ENCODE measurements at places on chromosomes 2 and 18.

- DNase-seq: no peak
These were observed 259.3 kb upstream of the KCNJ3 start for GRCh38 chr2:154439156-154439555.

- no peak for DNase-seq
These were observed 40.2 kb upstream of the CD226 start for GRCh38 chr18:69987870-69988269.

- no peak for DNase-seq
These were observed 37.6 kb downstream of the ALPK2 start for GRCh38 chr18:58591286-58591685.

- DNase-seq: no peak
These were observed 255.1 kb upstream of the TMEM200C start for GRCh38 chr18:6150430-6150829.

GRCh38 chr2:190785334-190785733 lies 95.3 kb upstream of the GLS start:
- DNase-seq: no peak

- no peak for DNase-seq
These were observed 127.8 kb upstream of the DDX18 start for GRCh38 chr2:117686699-117687098.

DNA sequence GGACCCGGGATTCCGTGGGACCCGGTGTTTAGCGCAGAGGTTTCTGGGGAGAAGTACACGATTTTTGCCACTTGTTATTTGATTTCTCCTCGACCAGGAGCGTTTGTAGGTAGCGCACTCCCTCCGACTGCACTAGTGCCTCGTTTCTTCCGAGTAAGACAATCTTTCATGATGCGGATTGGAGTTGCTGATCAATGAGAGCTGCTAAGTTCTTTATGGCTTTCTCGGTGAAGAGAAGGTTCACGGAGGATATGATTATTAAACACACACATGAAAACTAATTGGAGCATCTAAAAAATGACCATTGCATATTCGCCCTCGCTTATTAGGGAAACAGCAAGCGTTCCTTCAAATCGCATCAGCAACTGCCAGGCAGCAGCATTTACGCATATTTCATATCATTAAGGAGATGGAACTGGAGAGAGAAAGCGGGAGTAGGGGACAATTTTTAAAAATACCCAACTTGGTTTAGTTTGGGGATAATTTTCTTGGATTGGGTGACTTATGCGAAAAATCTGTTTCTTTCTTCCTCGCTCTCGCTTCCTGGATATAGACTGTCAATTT lies 616 bp downstream of the EML6 start:
- DNase-seq: no peak

GRCh38 chr18:13136056-13136903 lies 82.3 kb upstream of the LDLRAD4 start:
- DNase-seq: peak; percentile 77

- DNase-seq: no peak
These were observed 83.3 kb upstream of the SALL3 start for GRCh38 chr18:78896111-78896905.

GRCh38 chr2:7837237-7837760 lies 844.6 kb upstream of the ID2 start:
- no peak for DNase-seq

DNA sequence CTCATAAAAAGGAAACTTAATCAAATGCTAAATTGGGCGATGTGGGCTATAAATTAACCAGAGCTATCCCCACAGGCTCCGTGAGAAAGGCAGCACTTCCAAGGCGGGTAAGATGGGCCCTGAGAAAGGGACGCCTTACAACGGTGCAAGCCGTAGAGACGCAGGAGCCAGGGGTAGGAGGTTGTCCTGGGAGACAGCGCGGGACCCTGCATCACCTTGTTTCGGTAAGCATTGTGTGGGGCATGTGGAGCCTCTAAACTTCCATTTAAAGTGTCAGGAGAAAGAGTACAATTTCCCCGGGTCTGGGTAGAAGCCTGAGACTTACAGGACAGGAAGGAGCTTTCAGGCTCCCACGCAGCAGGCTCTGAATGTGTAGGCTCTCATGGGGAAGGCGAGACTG lies 1.2 kb upstream of the PER2 start:
- peak; percentile 20 for DNase-seq

DNA sequence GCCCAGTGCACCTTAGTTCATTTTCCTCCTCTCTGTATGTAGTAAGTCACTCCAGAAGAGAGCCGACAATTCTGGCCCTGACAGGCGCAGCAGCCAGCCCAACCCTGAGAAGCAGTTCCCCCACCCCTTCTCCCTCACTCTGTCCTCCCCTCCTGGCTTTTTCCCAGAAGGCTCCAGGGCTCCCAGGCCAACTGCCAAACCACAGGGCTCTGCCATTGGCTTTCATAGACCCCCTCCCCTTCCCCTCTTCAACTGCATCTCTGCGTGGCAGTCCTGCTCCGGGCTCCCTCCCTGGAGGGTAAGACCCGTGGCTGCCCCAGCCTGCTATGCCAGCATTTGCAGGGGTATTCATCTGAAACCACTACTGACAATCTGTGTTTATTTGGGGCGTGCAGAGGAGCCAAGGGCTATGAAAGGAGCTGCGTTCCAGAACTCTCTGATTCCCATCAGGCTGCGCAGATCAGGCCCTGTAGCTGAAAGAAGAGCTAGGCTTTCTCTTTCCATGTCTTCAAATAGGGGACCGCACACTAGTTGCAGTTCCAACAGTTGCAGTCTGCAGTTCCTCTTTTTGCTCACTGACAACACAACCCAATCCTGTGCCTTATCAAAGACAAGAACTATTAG lies 388.6 kb upstream of the TNP1 start:
- no peak for DNase-seq

- no peak for DNase-seq
These were observed 28.6 kb upstream of the GALNT5 start for GRCh38 chr2:157228946-157229345.

DNA sequence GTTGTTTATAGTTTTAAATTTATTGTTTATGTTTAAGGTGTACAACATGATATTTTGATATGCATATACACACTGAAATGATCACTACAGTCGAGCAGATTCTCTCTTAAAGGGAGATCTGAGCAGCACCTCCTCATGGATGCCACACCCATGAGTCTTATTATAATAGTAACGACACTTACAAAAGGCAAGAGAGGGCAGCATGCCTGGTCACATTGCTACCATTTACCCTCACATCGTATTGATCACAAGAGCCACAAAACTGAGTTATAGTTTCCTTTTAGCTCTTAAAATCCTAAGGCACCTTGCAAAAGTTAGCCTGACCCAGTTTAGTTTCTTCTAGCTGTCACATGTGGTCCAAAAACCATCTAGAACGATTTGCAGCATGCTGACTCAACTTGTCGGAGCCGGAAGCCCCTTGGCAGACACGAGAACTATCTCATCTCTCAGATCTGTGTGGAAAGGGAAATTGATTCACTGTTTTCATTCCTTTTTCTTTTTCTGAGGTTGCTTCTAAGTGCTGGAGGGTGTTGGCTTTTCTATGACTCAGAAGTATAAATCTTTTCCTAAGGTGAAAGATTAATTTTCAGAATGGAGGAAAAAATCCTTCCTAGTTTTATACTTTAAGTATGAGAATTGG lies 85.3 kb downstream of the CDC42EP3 start:
- peak; percentile 80 for DNase-seq

DNA sequence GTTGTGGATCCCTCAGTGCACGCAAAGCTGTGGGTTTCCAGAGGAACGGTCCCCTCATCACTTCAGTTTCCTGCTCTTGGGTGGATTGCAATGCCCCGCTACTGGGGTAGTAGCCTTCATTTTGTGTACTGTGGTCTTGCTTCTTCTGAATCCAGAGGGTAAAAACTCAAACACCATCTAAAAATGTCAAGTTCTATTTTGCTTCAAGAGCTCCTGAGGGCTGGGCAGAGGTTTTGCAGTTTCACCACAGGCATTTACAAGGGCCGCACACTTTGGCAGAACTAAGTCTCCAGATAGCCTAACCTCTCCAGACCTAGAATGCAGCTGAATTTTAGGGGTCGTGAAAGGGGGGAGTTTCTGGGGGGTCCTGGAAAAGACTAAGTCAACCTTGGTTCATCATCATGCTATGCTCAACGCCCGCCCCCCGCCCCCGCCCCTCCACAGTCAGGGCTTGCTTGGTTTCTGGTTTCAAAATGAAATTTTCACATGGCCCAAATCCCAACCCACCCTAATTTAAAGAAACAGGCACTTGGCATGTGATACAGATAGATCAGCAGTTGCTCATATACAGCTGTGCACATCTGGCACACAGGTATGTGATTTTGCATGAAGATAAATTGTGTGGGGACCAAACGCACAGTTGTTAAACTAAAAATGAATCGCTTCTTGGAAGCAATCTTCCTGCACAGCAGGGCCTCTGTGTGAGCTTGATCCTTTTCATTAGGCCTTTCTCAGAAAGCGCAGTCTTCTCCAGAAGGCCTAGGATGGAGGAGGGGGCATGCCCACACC lies 329.6 kb downstream of the OSR1 start:
- no peak for DNase-seq

DNA sequence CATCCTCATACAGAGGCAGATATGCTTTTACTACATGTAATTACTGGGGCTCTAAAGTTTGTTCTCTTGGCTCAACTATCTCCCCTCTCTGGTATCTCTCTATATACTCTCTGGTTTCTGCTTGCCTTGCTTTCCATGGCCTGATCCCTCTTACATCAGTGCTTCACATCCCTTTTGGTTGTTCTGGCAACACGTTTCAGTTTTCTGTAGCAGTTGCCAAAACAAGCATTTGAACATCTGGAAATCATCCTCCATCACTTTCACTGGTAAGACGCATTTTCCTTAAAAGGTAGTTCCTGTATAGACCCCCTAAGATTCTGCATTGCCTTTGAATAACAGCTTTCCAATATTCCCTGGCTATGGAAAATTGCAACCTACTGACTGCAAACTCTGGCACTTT lies 25.9 kb downstream of the COL5A2 start:
- DNase-seq: no peak

DNA sequence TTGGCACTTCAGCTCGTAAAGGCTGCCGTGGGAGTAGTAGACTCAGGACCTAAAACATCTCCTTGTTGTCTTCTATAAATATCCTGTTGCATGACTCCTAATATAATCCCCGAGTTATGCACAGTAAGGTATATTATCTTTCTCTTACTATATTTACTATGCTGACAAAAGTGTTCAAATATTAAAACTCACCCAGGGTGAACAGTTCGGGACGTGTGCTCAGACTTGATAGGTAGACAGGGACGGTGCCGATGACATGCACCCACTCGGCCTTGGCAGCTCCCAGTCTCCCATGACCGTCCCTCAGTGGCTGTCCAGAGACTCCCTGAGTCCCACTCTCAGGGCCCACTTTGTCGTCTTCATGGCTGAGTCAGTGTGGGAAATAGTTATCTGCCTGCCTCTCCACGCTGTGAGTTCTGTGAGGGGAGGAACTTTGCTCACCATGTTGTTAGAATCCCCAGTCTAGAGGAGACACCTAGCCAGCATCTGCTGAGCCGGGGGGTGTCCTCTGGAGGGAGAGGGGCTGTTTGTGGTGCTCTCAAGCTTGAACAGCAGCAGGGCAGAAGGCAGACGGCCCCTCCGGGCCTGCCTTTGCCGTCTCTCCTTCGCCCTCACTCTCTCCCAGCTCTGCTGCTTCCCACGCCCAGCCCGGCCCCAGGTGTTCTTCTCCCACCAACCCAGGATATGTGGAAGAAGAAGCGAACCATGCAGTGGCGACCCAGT lies 75.0 kb downstream of the DGKD start:
- no peak for DNase-seq

- no peak for DNase-seq
These were observed 101.7 kb upstream of the GATA6 start for GRCh38 chr18:22067682-22068081.

DNA sequence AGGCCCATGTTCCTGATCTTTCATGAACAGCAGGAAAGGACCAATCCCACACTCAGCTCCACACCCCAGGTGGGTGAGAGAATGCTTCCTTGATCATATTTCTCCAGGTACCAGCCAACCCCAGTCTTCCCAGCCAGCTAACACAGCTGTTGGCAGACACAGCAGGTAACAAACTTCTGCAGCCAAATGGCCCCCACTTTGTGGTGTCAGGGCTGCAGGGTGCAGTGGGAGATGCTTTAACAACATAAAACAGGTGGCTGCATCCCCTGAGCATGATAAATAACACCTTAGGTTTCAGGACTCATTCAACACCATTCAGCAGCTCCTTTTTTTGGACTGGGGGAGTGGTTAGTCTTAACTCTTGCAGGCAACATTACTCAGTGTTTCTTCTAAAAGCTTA lies 76.7 kb upstream of the ACAA2 start:
- DNase-seq: no peak

GRCh38 chr2:96400049-96401000 lies 64.8 kb downstream of the NCAPH start:
- no peak for DNase-seq

DNA sequence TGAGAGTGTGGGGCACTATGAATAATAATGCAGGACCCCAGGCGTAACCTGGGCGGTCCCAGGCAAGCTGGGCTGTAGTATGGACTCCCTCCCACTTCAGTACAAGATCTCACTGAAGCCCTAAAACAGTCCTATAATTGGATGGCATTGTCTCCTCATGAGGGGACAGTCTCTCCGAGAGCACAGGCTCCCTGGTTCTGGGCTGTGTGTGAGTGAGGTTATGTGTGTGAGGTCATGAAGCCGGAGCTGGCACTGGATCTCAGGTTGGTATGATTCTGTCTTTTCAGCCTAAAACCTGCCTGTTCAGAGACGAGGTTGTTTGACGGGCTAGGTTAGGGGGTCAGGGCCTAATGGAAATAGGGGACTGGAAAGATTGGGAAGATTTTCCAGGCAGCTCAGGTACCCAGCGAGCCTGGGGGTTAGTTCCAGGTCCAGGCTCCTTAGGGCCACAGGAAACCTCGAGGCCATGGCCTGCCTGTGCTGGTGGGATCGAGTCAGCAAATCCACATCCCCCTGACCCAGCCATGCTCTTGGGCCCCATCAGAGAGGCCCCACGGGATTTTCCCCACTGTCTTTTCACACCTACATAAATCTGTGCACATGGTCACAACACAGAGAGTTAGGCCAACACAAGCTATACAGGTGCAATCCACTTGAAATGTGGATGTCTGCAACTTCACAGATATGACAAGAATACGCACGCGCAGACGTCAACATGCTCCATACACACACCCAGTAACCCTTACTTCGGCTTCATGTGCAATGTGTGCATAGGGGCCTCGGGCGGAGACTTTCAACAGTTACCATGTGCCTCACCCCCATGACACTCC lies 94.8 kb downstream of the INHBB start:
- no peak for DNase-seq

Data from activated CD4-positive, alpha-beta T cell treated with anti-CD3 and anti-CD28 coated beads for 48 hours (primary cell).